ENCODE measurements at places on chromosomes 16 and 17.
A peak's percentile ranks its signal among the peaks of the same experiment; 100 is the strongest.

DNA sequence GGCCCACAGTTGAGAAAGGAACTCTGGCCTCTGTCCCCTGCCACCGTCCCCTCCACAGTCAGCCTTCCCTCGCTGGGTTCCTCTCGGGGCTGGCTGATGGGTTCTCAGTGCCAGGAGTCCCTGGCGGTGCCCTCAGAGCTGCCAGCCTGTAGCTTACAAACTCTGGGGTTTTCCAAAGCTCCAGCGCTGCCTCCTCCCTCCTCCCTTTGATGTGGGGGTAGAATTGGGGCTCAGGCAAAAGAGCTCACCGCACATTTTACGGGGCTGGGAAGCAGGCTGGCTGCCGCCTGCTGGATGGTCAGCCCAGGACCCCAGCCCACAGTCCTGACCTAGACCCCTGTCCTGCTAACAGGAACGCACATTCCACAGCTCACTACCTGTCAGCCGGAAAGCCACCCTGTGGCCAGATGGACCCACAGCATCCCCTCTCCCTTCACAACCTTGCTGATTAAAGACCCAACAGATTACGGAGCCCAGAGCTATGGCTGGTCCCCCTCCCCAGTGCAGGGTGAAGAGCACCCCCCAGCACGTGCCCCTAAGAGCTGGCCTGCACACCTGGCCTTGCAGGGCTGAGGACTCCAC lies 6.0 kb downstream of the VASN start:
- no peak for DNase-seq

- no peak for DNase-seq
Observed at GRCh38 chr17:29124925-29125273, 55.3 kb downstream of the MYO18A start.

- no peak for DNase-seq
Observed at GRCh38 chr17:67211742-67212141, 33.3 kb downstream of the HELZ start.

- no peak for DNase-seq
Observed at GRCh38 chr17:12622726-12623125, 43.0 kb upstream of the MYOCD start.

GRCh38 chr17:4136373-4136772 lies 6.5 kb downstream of the ZZEF1 start:
- DNase-seq = no peak

DNA sequence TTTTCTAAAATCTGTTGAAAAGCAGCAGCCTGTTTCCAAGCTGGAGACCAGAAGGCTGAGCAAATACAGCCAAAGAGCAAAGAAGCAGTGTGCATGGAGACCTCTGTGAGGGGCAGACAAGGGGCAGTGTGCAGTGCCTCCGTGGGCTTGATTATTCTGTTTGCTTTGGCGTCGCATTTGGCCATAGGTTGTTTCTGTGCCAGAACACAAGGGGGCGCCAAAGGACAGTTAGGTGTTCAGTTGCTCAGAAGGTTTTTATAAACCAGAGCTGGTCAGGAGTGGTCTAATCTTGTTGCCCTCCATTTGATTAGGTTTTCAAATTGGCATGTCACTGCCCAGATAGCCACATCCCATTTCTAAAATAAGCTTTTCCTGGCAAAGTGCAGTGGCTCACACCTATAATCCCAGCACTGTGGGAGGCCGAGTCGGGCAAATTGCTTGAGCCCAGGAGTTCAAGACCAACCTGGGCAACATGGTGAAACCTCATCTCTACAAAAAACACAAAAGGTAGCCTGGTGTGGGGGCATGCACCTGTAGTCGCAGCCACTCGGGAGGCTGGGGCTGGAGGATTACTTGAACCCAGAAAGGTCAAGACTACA lies 10.6 kb downstream of the MYH3 start:
- DNase-seq = peak; percentile 40

GRCh38 chr17:80029258-80029974 lies 6.3 kb downstream of the TBC1D16 start:
- no peak for DNase-seq

DNA sequence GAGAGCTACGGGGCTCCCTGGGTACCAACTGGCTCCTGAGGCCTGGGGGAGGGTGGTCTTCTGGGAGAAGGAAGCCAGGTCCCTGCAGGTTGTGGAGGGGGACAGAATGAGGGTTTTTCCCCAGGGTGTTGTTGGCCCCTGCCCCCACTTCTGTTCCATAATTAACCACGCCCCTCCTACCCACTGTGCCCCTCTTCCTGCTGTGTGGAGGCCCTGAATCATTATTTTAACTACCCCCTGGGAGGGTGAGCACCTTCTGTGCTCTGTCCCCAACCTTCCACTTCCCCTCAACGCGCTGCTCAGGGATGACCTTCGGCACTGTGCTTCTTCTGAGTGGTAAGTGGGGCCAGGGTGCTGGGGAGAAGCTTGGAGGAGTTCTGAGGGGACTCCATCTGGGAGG lies at the start of gene ITGAD:
Gene ITGAD, plus strand, starts transcription at position 280 of the 400 bp plus-strand sequence. Its CDS starts 26 bp downstream, at position 306.
- no peak for DNase-seq

DNA sequence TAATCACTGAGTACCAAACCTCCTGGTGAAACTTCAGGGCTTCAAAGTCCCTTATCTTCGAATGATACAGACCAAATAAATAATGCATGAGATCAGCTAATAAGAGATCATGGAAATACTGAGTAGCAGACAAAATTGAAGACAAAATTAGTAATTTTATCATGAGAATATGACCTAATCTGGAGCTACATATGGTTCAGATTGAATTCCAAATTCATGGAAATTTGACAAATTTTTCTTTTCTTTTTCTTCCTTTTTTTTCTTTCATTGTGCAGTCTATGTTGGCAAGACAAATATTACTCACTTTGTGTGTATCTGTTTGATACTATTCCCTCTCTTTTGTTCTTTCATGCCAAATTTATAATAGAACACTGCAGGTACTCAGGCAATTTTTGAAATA lies 218.1 kb upstream of the KCNJ16 start:
- DNase-seq = no peak

- no peak for DNase-seq
Observed at GRCh38 chr17:74702116-74702871, 10.4 kb downstream of the CD300LF start.

DNA sequence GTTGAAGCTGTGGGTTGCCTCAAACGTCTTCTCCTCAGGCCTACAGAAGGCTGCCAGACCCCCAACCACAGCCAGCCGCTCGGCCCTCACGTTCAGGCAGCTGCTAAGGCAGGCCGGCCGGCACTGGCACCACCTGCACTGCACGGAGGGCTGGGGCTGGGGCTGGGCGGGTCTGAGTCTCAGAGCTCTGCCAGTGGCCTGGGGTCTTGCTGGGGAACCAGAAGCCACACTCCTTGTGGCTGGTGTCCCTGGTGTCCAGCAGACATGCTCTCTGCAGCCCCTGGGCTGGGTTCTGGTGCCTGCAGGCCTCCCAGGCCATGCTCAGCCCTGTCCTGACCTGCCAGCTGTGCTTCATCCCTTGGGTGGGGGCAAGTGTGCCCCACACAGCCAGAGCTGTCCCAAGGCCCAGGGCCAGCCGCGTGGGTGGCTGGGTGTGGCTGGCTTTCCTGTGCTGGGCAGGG lies 42.0 kb downstream of the BAHCC1 start:
- DNase-seq = no peak

GRCh38 chr16:49484451-49484849 lies 110.8 kb downstream of the C16orf78 start:
- no peak for DNase-seq

- DNase-seq = no peak
Observed at GRCh38 chr17:37796076-37796475, 51.2 kb upstream of the HNF1B start.

GRCh38 chr16:69812688-69813014 lies 50.5 kb downstream of the WWP2 start:
- no peak for DNase-seq

GRCh38 chr17:50507871-50508572 lies at the start of gene MYCBPAP:
TSS of gene MYCBPAP (plus strand) at chr17:50508439. CDS start at chr17:50508675, 236 bp downstream.
- DNase-seq = peak; percentile 75

- peak; percentile 5 for DNase-seq
Observed at GRCh38 chr17:18859256-18859655, 1.3 kb downstream of the PRPSAP2 start.

GRCh38 chr16:80107900-80108299 lies 432.9 kb upstream of the DYNLRB2 start:
- DNase-seq = no peak

- no peak for DNase-seq
Observed at GRCh38 chr17:66784621-66785364, 50.1 kb upstream of the CACNG5 start.

DNA sequence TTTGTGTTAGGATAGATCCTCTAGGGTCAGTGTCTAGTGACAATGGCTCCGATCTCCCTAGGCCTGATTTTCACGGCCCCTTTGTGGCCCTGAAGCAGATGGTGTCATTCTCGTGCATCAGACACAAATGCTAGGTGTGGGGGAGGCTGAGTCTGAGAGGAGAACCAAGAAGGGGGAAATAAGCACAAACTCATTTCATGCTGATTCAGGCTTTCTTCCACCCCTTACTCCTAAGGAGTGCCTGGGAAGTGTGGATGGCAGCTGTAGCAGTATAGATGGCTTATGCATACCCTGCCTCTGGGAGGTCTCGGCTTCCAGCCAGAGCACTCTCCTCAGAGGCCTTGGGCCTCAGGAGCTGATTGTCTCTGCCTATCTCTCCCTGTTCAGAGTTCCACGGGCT lies 1.8 kb upstream of the WNK4 start:
- no peak for DNase-seq

DNA sequence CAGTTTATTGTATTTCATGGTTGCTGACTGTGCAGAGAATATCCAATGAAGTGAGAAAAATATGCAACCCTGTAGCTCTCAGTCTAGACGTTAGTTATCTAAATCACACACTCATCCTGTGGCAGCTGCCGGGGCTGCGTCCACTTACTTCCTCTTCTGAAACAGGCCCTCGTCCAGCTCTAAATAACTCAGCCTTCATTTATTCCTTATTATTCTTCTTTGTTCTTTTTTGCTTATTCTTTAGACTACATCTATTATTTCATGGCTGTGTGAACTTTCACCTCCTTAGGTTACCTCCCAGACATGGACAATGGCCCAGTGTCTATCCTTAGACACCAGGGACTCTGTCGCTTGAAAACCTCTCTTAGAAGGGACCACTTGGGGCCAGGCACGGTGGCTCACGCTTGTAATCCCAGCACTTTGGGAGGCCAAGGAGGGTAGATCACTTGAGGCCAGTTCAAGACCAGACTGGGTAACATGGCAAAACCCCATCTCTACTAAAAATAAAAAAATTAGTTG lies 3.4 kb upstream of the THUMPD1 start:
- DNase-seq = no peak

DNA sequence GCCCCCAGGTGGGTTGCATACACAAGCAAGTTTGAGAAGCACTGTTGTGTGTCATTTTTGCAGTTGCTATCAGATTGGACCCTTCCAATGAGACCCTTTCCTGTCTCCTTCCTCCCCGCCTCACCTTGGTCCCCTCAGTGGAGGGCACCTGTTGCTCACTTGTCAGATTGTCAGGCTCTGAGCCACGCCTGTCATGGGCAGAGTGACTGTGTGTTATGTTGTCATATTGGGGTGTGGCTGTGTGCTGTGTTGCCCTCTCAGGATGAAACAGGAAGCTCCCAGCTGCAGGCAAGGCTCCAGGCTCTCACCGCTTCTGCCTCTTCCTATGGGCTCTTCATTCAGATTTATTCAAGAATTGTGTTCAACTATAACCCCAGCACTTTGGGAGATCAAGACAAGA lies 302.9 kb downstream of the CPPED1 start:
- no peak for DNase-seq

DNA sequence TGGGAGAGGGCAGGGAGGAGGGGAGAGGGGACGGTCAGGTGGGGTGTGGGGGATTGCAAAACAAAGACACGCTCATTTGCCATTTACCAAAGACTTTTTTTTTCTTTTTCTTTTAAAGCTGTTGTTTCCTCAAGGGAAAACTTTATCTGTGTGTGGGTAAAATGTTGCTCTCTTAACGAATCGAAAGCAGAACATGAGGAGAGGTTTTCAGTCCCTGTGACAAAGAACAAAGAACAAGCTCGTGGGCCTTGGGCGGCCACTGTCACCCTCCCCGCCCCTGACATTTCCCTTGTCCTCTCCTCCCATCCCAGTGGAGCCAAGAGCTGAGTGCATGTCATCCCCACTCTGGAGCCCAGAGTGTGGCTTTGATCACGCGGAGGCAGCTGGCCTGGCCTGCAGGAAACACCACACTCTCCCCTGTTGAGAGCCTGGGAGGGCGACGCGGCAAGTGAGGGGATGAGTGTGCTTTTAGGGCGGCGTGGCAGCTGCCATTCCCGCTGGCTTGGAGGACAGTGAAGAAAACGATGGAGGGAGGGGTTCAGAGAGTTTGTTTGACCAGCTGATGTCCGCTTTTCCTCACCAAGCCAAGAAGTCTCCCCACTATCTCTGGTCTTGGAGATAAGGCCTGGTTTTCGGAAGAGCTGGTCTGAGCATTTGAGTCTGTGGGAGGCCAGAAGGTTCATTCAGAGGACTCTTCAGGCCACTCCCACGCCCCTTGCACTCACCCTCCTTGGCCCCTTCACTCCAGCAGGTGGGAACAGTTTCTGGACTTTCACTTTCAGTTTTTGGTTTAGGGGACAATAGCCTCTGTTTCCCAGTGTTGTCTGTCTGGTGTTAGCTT lies 11.4 kb downstream of the CCR7 start:
- DNase-seq = peak; percentile 71

DNA sequence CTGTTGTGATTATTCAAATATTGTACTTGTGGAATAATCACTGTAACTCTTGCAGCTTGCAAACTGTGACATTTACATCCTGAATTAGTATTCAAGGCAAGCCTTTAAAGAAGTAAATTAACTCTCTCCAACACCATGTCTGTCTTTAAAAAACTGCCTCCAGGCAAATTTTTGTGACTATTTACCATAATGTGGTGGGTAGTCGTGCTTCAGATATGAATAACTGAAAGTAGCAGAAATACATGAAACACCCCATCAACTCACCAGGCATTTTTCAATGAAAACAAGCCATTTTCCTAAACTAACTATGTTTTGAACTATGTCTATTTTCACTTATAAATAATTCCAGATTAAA lies 217.4 kb upstream of the PSMD7 start:
- no peak for DNase-seq

- no peak for DNase-seq
Observed at GRCh38 chr16:65388592-65388991, 266.7 kb upstream of the CDH11 start.

DNA sequence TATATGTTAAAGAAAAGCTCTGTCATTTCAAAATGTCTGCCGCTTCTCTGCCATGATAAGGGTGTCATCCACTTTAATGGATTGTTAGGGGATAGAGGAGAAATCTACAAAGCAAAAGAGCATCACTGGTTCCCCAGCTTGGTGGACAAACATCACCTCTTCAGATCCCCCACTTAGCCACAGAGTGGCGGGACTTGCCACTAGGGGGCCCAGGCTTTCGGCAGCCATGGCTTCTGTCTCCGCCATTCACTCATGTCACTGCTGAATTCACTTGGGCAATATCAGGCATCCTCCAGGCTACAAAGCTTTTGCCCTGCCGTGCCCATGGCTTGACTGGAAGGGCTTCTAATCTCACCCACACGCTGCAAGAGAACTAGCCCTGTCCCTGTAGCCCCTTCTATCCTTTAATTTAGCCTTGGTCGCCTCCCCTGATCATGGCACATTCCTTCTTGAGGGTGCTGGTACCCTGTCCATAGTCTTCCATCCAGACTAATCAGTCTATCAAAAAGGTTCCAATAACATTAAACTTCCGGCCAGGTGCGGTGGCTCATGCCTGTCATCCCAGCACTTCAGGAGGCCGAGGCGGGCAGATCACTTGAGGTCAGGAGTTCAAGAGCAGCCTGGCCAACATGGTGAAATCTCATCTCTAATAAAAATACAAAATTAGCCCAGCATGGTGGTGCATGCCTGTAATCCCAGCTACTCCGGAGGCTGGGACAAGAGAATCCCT lies 34.7 kb downstream of the SBK1 start:
- DNase-seq = no peak
